ENCODE measurements at places on chromosomes 12 and 14.

GRCh38 chr12:116495260-116495659 lies 63.9 kb upstream of the MAP1LC3B2 start:
- no peak for DNase-seq

DNA sequence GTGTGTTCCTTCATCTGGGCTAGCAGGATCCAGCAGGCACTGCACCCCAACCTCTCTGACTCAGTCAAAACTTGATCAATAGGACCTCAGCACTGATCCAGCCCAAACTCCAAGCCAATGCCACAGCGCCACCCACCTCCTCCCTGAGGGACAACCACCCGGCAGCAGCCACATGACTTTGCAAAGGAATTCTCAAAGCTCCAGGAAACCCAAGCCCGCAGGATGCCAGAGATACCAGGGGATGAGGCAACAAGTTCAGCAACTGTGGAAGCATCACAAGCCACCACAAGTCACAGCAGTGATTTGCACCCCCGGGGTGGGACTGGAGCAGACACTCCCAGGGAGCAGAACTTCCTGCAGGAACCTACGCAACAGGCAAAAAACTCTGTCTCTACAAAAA lies 37.3 kb downstream of the ACTN1 start:
- DNase-seq, result no peak

- DNase-seq, result no peak
Observed at GRCh38 chr14:75231320-75231719, 47.3 kb upstream of the FOS start.

DNA sequence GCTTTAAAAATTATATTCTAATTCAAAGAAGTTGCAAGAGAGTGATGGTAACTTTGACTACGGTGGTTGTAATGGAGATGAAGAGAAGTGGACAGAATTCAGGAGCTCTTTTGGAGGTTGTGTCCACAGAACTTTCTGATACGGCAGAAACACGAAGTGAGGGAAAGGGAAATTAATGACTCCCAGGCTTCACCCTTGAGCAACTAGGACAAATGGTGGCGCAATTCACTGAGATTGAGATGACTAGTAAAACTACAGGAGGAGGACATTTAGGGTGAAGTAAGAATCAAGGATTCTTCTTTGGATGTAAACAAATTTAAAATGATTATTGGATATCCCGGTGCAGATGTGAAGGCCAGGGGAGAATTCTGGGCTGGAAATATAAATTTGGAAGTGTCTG lies 212.6 kb downstream of the PTPRO start:
- no peak for DNase-seq

- DNase-seq, result no peak
Observed at GRCh38 chr12:92277795-92278194, 132.1 kb upstream of the BTG1 start.

GRCh38 chr12:101829639-101830366 lies 956 bp downstream of the GNPTAB start:
- no peak for DNase-seq

- DNase-seq, result no peak
Observed at GRCh38 chr12:59548930-59549329, 46.9 kb upstream of the SLC16A7 start.

- peak; percentile 54 for DNase-seq
Observed at GRCh38 chr14:77040741-77041653, 12.5 kb upstream of the IRF2BPL start.

Data from CD4-positive, alpha-beta T cell treated with Interleukin-10 for 1 hour (primary cell).